ENCODE measurements at places on chromosomes 12 and 14.

GRCh38 chr14:68654471-68654941 is 138.4 kb downstream of the ZFP36L1 start:
- no peak for DNase-seq

DNA sequence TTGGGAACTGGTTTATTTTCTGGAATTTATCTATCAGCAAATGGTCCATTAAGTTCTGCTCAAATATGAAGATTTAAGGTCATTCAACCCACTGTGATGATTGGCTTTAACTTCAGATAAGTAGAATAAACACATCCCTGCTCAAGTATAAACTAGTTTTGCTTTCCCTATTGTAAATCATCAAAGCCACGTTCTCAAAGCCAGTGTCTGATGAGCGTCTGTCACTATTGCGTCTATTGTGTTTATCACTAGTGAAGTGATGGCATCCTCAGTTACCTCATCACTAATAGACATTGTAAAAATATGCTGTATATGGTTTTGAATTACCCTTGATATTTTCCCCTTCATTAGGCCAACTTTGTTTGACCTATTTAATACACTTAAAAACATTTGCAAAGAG is 351.3 kb downstream of the BCAT1 start:
- DNase-seq, result no peak

DNA sequence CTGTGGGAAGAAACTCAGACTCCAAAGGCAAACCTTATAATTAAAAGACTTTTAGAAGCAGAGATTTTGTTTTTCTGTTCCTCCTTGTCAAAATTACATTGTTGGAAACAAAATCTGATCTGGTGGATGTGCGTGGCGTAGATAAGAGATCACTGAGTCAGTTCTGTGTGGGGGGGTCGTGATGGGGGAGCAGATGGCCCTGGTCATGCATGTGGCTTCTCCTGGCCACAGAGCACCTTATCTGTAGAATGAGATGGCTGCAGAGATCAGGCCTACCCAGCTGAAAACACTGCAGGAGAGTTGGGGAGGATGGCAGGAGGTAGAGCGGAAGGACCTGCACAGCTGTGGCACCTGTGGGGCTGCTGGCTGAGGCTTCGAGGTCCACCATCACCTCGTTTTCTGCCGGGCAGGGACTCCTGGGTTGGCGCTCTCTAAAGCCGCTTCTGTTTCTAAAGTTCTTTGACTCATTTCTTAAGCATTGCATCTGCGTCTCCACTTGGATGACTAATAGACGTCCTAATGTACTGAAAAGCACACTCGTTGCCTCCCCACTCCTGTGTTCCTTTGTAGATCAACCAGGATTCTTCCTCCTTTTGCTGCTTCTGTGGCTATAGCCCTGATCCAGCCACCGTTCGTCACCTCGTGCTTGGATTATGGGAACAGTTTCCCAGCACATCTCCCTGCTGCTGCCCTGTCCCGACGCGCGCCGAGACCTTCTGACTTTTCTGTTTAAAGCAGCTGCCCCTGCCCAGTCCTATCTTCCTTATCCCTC is 93.4 kb downstream of the TSPAN9 start:
- DNase-seq, result peak; percentile 85

DNA sequence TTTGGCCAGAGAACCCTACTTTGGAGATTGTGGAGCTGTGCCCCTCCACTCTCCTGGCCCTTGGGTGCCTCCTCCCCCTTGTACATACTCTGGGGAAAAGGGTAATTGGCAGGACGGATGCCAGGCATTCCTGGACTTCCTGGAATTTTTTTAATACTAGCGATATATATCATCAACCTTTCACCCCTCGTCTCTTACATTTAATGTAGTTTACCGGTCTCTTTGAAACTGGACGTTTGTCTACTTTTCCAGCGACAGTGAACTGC is 767 bp upstream of the CRY1 start:
- peak; percentile 55 for DNase-seq

DNA sequence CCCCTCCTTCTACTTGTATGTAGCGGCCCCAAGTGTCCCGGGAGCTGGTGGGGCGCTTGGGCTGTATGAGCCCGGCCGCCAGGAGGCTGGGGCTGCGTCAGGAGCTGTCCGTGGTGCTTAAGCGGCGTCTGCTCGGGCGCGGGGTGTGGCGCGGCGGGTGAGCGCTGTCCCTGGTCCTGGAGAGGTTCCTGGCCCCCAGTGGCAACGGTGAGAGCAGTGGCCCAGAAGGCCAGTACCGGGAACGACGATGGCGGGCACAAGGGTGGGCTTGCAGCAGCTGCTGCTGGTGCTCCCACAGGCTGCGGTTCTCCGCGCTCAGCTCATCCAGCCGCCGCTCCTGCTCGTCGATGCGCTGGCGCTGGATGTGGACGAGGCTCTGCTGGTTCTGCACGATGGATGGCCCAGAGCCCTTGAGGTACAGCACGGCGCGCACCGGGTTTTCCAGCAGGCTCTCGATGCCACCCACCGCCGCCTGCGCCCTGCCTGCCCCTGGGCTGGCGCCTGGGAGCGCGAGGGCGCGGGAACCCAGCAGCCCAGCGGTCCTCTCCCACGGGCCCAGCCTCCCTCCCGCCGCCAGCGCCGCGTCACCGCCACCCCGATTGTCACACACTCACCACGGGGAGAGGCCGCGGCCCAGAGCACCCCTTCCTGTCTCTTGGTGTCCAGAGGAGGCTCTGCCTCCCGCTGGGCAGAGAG is 41.9 kb upstream of the FKBP4 start:
- peak; percentile 45 for DNase-seq

DNA sequence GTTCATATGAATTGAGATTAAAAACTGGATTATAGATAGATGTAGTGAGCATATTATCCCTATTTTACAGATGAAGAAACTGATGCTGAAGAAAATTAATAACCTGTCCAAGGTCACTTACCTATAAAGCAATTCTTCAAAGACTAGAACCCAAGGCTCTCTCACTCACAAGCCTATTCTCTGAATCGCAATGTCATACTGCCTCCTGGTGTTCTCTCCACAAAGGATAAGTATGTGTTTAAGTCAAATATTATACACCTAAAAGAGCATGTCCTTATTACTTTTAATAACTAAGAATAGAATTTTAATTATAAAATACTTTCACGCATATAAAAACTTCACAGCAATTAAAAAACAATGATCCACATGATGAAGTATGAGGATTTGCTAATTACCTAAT is 721.3 kb upstream of the USP15 start:
- no peak for DNase-seq

DNA sequence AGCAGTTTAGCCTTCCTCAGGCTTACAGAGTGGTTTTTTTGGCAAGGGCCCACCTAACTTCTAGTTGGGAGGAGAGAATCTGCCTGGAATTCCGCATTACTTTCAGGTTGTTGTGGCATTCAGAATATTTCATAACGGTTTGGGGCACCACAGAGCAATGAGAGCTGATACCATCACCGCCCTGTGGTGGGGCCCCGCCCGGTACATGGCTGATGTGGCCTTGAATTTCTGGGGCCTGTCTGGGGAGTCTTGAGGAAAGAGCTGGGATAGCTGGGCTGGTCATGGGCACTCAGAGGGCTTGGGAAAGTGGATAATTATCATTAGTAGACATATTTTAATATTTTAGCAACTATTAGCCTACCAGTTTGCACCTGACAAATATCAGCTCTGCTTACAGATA is 4.2 kb downstream of the TESPA1 start:
- DNase-seq, result no peak

DNA sequence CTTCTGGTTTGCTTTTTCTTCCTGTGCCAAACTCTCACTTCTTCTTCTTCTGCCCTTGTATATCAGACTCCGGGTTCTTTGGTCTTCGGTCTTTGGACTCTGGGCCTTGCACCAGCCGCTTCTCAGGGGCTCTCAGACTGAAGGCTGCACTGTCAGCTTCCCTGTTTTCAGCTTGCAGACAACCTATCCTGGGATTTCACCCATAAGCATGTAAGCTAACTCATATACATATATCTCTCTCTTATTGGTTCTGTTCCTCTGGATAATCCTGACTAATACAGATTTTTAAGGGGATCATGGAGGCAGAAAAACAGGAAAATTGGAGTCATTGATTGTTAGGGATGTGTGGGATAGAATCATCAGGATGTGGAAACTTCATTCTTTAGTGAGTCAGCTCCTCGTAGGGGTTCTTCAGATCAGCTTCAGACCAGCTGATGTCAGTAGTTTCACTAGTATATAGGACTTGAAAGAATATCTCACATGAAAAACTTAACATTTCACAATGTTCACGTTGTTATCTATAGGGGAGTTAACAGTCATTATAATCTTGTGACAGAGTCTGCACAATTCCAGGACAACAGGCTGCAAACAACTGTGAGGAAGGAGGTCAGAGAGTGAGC is 102.9 kb downstream of the RASSF9 start:
- DNase-seq, result no peak

DNA sequence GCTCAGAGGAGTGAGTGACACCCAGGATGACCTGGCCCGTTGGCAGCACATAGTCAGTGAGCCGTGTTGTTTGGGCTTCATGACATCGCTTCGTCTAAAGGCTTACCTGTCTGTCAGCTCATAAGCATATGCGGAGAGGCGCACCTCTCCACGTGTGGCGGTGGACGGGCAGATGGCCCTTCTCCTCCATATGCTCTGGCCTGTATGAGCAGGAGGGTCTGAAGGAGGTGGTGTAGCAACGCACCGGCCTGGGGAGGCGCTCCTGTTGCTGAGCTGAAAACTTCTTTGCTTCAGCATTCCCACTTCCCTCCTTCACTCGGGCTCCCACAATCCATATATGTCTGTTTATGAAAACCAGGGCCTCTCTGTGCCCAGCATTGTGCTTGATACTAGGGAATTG is 186.1 kb downstream of the TSPAN9 start:
- DNase-seq, result no peak

GRCh38 chr12:27551172-27551840 is 27.3 kb downstream of the PPFIBP1 start:
- DNase-seq, result no peak

GRCh38 chr12:124721501-124722162 is 142.0 kb downstream of the SCARB1 start:
- no peak for DNase-seq

DNA sequence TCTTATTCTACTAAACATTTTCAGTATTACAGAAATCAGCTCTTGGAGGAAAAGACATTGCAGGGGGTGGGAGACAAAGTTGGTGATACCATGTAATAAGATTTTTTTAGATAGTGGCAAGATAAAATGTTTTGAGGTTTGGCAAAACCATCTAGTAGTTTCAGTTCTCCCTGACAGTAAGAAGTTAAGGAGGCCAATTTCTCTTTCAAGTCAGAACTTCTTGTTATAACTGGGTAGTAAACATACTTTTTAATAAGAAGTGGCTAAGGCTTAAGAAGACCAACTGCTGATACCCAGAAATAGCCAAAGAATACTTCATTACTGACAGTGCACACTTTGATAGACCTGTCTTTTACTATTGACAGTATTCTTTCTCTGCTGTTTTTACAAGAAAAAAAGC is 452.3 kb downstream of the DIO2 start:
- DNase-seq, result no peak

- DNase-seq, result no peak
Observed at GRCh38 chr12:106521901-106522300, 60.9 kb upstream of the RFX4 start.

GRCh38 chr12:62116986-62117385 is 143.2 kb upstream of the USP15 start:
- no peak for DNase-seq

GRCh38 chr14:66634876-66635275 is 126.9 kb downstream of the GPHN start:
- DNase-seq, result no peak

- no peak for DNase-seq
Observed at GRCh38 chr12:47604221-47604873, 101.5 kb downstream of the RPAP3 start.

GRCh38 chr12:51065530-51065929 is 17.4 kb downstream of the LETMD1 start:
- no peak for DNase-seq

DNA sequence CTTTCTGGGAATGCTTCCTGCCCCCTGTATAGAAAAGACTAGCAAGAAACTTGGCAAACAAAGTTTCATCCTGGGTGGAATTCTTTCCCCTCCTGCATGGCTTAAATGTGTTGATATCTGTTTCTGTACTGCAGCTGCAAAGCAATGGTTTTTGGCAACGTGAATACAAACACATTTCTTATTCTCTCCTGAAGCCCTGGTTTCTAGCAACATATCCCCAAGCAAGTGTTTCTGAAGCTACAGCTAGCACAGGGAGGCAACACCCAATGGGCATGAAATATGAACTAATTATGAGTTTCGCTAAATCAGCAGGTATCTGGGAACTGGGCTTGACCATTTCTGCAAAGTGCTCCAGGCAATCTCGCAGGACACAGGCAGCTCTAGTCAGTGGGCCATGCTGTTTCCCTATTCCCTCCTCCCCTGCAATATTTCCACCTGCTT is 392.3 kb upstream of the TMPO start:
- DNase-seq, result no peak

GRCh38 chr12:90280033-90280432 is 571.4 kb upstream of the ATP2B1 start:
- DNase-seq, result peak; percentile 11

DNA sequence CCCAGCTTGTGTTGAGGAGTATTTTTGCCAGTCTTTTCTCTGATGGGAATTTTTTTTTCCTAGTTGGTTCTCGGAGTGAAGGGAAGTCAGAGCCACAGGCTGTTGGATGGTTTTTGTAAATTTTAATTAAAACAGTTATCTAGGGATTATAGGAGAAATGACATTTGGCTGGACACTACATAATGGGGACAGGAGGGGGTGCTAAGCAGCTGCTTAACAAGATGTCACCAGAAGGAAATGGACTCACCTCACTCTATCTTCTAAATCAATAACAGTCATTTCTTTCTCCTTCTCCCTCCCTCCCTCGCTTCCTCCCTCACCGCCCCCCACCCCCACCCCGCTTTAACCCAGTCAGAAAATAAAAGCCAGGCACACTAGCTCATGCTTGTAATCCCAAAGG is 93.4 kb upstream of the TMEM233 start:
- no peak for DNase-seq

DNA sequence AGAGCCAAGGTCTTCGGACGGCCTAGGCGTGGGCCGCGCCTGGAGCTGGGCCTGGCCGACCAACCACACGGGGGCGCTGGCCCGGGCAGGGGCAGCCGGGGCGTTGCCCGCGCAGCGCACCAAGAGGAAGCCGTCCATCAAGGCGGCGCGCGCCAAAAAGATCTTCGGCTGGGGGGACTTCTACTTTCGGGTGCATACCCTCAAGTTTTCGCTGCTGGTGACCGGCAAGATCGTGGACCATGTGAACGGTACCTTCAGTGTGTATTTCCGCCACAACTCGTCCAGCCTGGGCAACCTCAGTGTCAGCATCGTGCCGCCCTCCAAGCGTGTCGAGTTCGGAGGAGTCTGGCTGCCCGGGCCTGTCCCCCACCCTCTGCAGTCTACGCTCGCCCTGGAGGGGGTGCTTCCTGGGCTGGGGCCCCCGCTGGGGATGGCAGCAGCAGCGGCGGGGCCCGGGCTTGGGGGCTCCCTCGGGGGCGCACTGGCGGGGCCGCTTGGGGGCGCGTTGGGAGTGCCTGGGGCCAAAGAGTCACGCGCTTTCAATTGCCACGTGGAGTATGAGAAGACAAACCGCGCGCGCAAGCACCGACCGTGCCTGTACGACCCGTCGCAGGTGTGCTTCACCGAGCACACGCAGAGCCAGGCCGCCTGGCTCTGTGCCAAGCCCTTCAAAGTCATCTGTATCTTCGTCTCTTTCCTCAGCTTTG is 4.4 kb upstream of the SHMT2 start:
- no peak for DNase-seq

GRCh38 chr14:80483331-80483730 is 272.0 kb upstream of the DIO2 start:
- no peak for DNase-seq

All from RWPE1 (cell line).